ENCODE measurements at places on chromosomes 12 and 14.

GRCh38 chr12:65156366-65156841 lies 13.0 kb upstream of the LEMD3 start:
- peak; percentile 58 for DNase-seq

DNA sequence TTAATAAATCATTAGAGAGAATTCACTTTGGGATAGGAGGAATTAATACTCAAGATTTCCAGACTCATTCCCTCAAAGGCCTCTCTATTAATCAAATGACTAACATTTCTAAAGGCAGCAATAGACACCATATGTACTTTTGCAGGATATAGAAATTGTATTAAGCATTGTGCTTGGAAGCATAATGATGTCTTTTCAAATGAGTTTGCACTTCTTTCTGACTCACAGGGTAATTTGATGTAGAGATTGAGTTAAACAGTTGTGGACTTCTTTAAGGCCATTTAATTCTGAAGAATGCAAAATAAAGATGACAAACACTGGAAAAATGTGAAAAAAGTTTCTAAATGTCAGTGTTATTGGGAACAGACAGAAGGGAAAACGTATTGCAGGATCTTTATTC lies 63.4 kb upstream of the CSRP2 start:
- no peak for DNase-seq

- DNase-seq, result peak; percentile 71
Measured at GRCh38 chr14:96762650-96763049, 34.5 kb upstream of the VRK1 start.

DNA sequence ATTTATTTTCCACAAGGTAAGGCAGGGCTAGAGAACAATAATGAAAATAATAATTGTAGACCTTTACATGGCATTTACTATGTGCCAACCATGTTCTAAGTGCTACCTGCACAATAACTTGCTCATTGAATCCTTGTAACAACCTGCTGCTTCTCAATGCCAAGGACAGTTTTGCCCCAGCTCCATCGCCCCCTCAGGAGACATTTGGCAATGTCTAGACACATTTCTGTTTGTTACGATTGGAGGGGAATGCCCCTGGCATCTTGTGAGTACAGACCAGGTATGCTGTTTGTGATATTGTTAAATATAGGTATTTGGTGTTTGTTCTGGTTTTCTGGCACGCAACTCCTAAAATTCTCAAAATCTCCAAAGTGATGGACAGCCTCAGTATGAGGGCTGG lies 8.1 kb upstream of the ATXN2 start:
- no peak for DNase-seq

DNA sequence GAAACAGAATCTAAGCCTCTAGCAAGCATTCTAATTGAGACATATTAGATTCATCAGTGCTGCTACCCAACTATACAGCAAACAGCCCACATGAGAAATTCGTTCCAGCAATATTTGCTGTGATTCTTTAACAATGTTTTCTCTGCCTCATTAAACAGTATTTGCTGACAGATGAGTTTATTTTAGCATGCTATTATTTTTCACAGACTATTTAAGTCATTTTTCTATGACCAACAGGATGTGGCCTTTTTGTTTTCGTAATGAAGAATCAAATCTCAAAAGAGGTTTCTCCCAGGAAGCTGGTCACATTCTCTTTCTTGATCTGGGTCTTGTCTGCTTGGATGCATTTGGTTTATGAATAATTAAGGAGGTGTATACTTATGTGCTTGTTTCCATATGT lies 23.2 kb upstream of the SERPINA12 start:
- no peak for DNase-seq

GRCh38 chr14:33799705-33800570 lies 150.9 kb downstream of the EGLN3 start:
- DNase-seq, result no peak

GRCh38 chr14:32476532-32476931 lies 147.4 kb downstream of the AKAP6 start:
- no peak for DNase-seq

DNA sequence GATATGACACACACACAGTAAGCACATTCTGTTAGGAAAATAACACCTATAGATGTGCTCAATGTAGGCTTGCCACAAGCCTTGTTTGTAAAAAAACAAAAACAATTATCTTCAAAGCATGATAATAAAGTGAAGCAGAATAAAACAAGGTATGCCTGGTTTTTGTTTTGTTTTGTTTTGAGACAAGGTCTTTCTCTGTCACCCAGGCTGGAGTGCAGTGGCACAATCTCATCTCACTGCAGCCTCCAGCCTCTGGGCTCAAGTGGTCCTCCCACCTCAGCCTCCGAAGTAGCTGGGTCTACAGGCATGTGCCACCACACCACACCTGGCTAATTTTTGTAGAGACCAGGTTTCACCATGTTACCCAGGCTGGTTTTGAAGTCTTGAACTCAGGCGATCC lies 52.4 kb upstream of the MON2 start:
- DNase-seq, result no peak
